ENCODE measurements at places on chromosomes 6 and 20.

DNA sequence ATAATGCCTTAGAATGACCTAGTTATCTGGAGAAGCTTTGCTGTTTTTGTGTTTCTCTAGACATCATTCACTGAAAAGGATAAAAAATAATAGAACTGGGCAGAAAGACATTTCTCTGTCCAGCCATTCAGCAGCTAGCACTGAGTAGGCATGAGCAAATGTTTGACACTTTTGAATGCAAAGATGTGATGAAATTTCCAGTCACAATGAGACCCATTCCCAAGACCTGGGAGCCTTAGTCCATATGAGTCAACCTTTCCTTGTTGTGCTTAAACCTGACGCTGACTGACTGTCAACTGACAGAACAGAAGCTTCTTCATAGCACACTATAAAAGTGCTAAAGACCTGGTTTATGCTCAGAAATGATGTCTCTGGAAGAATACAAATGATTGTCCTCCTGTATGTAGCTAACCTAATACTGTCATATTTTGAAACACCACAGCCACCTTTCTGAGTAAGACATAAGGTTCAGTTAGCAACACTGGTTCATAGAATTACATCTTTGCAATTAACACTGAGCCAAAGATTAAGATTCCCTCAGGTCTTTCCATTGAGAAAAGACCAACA lies 17.1 kb downstream of the RALGAPA2 start:
- DNase-seq: no peak

GRCh38 chr6:18219591-18219990 lies 44.7 kb downstream of the DEK start:
- DNase-seq: no peak

DNA sequence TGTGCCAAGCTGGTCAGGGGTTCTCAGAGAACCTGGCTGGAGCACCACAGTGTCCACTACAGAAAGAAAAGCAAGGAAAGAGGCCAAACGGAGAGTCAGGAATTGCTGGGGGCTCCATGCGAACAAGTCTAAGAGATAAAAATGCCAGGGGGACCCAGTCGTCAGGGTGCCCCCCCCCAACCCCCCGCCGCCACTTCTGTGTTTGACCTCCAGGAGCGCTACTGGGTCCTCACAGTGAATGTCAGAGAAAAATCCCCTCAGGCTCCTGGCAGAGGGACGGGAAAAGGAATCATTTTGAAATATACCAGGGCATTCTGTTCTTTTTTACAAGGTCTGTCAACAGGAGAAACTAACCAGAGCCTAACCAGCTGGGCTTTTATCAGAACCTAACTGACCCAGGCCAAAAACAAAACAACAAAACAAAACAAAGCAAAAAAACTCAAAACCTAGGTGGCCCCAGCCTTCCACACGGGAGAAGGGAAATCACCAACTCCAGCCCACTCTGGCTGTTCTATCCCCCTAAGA lies 17.9 kb upstream of the NELFCD start:
- DNase-seq: no peak

DNA sequence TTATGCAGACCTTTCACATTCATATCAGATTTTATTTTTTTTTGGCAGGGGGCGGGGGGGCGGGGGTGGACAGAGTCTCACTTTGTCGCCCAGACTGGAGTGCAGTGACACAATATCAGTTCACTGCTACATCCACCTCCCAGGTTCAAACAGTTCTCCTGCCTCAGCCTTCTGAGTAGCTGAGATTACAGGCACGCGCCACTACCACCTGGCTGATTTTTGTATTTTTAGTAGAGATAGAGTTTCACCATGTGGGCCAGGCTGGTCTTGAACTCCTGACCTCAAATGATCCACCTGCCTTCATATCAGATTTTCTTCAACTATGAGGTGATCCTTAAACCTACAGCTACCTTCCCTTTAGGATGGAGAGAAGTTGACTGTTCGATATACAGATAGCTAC lies 8.0 kb upstream of the SUMO4 start:
- DNase-seq: no peak

DNA sequence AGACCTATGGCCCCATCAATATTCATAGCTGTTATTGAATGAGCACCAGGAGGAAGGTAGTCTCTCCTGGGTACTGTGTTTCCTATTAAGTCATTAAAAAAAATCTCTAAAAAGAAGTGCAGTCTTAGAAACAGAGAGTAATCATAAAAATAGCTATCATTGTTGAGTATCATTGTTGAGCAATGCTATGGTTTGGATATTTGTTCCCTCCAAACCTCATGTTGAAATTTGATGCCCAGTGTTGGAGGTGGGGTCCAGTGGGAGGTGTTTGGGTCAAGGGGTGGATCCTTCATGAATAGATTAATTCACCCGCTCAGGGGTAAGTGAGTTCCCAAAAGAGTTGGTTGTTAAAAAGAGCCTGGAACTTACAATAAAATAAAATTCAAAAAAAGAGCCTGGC lies 88.1 kb upstream of the IYD start:
- no peak for DNase-seq

DNA sequence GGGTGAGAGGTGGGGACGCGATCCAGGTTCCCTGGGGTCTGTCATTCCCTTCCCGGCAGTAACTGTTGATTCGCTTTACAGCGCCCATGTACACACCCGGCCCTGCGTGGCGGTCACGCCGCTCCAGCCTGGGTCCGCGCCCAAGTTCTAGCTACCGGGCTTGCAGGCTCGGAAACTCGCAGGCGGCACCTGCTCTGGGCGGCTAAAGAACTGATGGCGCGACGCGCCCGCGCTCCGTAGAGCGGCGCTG lies 1.4 kb upstream of the POU3F2 start:
- no peak for DNase-seq

GRCh38 chr6:31836474-31837368 lies 9.2 kb downstream of the HSPA1B start:
- no peak for DNase-seq

Measured in stimulated activated CD8-positive, alpha-beta memory T cell treated with anti-CD3 and anti-CD28 coated beads, Interleukin-2, amount 100 ng/mL, for 1 hour (primary cell).